ENCODE measurements at places on chromosomes 1 and 21.

DNA sequence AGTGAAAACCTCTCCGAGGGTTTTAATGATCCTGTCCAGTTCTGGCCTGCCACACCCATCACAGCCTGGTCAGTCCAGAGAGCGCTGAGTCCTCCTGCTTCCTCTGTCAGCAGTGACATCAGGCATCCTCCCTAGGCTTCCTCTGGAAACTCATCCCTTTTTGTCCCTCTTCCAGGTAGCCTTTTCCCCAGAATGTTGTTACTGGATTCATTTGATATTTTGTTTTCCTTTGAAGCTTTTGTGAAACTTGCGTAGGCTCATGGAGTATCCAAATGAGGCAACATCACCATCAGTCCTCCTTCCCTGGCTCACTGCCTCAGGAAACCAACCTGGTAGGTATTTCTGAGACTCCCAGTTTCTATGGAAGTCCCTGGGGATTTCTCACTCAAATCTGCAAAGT, 27.0 kb upstream of the IGSF3 start:
- DNase-seq: no peak

GRCh38 chr1:236753516-236753915, 41.6 kb upstream of the MTR start:
- DNase-seq: peak; percentile 60

DNA sequence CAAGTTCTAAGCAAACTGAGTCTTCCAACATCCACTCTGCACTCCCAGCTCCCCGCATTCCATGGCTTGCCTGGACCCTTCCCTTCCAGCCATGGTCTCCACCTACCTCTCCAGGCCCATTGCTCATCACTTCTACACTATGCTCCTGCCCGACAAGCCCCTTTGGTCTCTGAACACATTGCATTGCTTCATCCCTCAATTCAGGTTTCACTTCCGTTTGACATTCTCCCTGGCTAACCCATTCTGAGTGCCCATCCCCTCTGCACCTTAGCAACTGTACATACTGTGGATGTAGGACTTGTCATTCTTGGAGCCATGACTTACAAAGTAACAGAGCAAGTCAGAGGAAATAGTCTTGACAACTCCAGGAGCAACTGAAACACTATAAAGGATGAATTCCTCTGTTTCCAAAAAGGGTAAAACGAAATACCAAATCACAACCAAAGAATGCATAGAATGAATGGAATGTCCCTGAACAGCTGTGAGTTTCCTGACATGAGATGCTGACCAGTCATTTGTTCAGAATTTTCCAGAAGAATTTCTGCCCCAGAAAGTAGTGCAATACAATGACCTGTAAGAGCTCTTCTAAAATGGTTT, 66.7 kb downstream of the KCNJ6 start:
- no peak for DNase-seq

DNA sequence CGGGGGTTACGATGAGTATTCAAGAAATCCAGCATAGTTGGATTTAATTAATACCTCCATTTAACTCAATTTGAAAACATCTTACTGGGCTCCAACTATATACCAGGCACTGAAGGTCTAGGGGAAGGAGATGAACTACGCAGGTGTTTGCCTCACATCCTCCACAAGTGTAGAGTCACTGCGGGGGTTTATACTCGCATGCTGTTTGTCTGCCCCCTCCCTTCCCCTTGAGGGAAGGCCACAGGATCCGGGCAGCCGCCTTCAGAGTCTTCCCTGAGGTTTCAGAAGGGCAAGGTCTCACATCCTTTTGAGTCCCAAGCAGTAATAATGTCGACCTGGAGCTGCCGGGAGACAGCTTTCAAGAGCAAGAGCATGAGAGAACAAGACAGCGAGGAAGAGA, 142.4 kb upstream of the GALNT2 start:
- DNase-seq: no peak

GRCh38 chr1:156157506-156157905, 4.1 kb downstream of the SEMA4A start:
- no peak for DNase-seq

Measured in DMS53 (cell line).